ENCODE measurements at places on chromosomes 5 and 9.

DNA sequence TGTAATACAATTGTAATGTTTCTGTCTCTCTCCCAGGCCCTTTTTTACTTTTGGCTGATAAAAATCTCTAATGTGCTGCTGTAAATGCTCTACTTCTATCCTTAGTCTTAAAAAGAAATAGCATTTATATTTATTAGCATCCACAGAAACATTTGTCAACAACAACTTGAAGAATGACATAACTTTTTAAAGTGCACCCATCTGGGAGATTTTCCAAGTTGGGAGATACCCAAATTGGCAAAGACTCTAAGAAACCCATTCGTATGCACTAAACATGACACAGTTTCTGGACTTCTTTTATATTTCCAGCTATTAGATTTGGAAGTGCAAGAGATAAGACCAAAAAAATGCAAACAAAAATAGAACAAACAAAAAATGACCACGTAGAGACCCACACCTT lies 2287.4 kb upstream of the WWC1 start:
- DNase-seq: no peak

GRCh38 chr5:69368458-69369339 lies 621 bp downstream of the AK6 start:
- peak; percentile 77 for DNase-seq

- DNase-seq: no peak
These were observed 82.8 kb upstream of the TLE1 start for GRCh38 chr9:81772144-81772543.

GRCh38 chr5:109469896-109470662 lies 60.3 kb upstream of the PJA2 start:
- no peak for DNase-seq

GRCh38 chr5:92944337-92944736 lies 636.7 kb downstream of the NR2F1-AS1 start:
- DNase-seq: no peak

DNA sequence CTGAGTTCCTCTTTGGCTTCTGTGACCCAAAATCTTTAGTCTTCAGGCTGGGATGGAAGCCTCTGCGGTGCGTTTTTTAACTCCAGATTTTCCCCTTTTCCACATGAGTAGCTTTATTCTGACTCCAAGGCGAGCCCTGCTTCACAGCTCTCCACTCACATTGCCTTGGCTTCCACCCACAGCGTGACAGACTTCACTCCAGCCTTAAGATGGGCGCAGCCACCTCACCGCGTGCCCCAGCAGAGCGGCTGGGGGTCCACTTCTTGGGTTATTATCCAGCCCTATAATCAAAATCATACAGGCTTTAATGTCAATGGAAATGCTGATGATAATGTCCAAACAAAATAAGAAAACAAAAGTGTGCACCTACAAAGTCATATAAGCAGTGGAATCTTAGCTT lies 1.2 kb downstream of the EXOC3 start:
- no peak for DNase-seq

GRCh38 chr5:179916523-179916922 lies 8.8 kb upstream of the TBC1D9B start:
- DNase-seq: no peak

DNA sequence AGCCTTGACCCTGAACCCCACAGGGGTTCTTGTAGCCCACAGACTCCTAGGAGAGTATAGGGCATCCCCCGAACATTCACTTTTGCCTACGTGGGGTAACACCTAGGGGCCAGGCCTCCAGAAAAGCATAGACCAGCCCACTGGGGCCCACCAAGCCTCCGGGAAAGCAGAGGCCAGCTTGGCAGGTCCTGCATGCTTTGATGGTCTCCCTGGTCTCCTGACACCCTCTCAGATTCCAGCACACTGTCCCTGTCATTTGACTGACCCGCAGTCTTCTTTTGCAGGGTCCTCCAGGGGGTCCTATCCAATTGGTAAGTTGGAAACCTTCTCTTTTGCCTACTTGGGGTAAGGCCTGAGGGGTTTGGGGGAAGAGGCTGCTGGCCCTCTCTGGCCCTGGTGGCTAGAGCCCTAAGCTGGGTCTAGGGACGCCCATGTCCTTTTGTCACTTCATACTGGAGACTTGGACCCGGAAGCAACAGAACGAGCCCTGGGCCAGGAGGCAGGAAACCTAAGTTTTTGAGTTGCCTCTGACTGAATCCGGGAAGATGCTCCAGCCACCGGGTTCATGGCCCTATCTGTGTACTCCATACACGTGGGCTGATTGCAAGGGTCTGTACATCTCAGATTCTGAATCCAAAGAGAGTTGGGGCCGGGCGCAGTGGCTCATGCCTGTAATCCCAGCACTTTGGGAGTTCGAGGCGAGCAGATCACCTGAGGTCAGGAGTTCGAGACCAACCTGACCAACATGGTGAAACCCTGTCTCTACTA lies 20.9 kb upstream of the ORM1 start:
- DNase-seq: no peak

GRCh38 chr9:89734600-89735041 lies 129.8 kb downstream of the GADD45G start:
- DNase-seq: no peak

DNA sequence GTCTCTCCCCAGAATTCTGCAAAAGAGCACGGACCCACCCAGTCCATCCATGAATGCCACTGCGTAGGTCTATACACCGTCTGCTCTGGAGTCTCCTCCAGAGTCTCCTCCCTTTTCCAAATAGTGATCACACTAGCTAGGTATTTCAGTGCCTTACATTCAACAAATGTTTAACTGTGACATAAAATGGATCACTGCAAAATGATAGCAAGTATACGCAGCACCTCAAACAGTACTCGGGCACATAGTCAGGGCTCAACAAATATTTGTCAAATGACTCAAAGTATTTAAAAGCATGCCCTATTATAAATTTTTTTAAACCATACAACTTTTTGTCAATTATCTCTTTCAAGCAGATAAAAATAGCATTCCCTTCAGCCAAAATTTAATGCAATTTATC lies 60.5 kb downstream of the TLE1 start:
- DNase-seq: no peak

- DNase-seq: no peak
These were observed 203.7 kb downstream of the ROR2 start for GRCh38 chr9:91746357-91746756.

DNA sequence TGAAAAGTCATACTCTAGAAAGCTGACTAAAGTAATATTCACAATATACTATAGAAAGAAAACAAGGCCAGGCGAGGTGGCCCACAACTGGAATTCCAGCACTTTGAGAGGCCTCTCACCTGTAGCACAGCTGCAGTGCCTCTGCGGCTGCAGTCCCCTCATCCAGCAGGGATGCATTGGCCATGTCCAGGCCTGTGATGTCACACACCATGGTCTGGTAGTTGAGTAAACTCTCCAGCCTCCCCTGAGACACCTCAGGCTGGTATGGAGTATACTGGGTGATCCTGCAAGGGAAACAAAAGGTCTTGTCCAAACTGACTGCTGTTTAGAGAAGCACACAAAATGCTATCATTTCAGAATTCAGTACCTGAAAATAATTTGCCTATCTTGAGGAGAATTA lies 35.5 kb downstream of the GLDC start:
- DNase-seq: no peak

DNA sequence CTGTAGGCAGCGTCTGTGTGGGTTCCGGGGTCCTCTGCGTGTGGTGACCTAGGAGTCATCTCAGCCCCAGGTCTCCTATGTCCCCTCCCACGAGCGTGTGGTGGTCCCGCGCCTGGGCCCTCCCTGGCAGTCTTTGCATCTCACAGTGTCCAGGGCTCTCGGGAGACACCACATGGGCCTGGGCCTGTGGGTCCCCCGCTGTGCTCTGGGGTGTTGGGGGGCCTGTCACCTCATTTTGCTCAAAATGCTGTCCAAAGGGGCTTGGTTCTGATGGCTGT lies 27.1 kb downstream of the CEP72 start:
- no peak for DNase-seq

DNA sequence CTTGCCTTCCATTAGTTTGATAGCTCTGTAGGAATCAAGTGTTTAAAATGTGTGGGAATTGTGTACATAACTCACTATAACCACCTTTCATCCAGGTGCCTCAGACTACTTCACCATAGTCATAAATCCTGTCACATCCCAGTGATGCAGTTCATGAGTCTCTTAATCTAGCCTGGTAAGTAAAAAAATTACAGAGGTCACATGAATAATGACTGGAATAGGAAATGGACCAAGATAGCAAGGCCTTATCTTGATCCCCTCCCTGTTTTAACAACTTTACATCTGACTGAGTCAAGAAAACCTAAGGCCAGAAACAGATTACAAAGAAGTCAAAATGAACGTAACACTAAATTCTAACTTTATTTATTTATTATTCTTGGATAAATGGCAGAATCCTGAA lies 1.5 kb upstream of the RNF145 start:
- DNase-seq: no peak

DNA sequence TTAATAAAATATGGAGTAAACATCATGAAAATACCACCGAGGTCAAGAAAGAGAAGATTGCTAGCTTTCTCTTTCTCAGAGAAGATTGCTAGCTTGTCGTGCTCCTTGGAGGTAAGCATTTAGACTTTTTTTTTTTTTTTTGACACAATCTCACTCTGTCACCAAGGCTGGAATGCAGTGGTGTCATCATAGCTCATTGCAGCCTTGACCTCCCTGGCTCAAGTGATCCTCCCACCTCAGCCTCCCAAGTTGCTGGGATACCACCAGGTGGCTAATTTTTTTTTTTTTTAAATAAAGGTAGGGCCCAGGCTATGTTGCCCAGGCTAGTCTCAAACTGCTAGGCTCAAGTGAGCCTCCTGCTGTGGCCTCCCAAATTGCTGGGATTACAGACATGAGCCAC lies 26.3 kb upstream of the CPLANE1 start:
- no peak for DNase-seq

DNA sequence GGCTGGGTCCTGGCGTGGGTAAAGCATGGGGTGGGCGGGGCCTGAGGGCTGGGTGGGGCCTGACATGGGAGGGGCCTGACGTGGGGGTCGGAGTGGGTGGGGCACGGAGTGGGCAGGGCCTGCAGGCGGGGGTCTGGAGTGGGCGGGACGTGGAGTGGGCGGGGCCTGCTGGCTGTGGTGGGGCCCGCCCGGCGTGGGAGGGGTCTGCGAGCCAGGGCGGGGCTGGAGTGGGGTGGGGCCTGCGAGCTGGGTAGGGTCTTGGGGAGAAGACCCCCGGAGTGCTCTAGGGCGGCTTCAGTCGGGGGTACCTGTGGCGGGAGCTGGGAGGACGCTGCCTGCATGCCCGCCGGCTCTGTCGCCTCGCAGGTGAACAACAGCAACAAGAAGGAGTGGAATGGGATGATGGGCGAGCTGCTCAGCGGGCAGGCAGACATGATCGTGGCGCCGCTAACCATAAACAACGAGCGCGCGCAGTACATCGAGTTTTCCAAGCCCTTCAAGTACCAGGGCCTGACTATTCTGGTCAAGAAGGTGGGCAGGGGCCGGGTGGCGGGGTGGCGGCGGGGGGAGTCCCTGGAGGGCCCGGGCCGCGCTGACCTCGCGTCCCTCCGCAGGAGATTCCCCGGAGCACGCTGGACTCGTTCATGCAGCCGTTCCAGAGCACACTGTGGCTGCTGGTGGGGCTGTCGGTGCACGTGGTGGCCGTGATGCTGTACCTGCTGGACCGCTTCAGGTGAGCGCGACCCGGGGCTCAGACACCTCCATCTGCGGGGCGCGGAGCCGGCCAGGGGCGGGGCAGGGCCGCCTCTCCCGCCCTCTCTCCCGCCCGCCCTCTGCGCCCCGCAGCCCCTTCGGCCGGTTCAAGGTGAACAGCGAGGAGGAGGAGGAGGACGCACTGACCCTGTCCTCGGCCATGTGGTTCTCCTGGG lies 8.0 kb downstream of the LRRC26 start:
- no peak for DNase-seq

- no peak for DNase-seq
These were observed 24.7 kb upstream of the TAS2R1 start for GRCh38 chr5:9654886-9655285.

GRCh38 chr9:104386013-104386412 lies 118.0 kb upstream of the OR13F1 start:
- no peak for DNase-seq

DNA sequence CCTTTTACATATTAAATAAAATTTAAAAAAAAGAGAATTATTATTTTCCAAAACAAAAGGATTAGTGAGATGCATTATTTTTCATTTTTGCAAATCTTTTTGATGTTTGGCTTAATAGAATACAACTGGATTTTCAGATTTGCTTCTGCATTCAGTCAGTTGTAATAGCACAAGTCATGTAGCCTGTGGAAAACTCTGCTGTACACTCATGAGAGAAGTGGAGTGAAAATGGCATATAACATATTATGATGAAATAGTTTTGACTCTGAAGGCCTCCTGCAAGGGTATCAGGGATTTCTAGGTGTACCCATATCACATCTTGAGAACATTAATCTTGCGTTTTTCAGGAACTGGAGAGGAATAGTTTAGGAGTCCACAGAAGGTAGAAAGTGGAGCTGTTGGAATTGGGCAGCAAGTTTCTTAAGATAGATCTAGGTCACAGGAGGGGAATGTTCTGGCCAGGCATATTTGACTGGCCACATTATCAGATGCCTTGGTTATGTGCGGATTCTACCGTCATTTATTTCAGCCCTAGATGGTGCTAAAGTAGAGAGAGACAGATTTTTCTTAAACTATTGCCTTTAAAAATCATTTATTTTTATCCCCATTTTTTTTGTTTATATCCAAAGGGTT lies 16.4 kb downstream of the LNPEP start:
- DNase-seq: no peak

- no peak for DNase-seq
These were observed 20.9 kb upstream of the SYNPO start for GRCh38 chr5:150619359-150620230.

Data from eye (tissue), 1 donor.